H1 (cell line): ENCODE measurements at places on chromosomes 12 and 14.

DNA sequence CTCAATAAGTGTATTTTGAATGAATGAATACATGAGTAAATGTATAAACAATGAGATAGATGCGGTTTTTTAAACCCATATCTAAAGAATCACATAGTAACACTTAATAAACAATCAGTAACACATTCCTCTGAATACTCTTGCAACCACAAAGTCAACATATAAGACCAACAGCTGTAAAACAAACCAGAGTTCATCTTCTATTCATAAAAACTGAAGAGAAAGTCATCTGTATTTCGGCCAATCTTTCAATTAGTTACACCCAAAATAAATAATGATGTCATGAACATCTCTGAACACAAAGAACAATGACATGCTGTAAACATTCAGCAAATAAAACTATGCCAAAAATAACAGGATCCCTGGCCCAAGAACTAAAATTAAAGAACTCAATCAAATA, 47.2 kb downstream of the ARMH4 start:
- no peak overlapping the region for H3K4me3 ChIP-seq
- H3K27me3 ChIP-seq: no peaks in the 10 kb centered on the region
- H3K4me1 ChIP-seq: no peaks in the 10 kb centered on the region
- H3K36me3 ChIP-seq: no peaks in the 10 kb centered on the region

- H3K4me3 ChIP-seq: no peak overlapping the region
- DNase-seq: no peak
- H3K4me1 ChIP-seq: no peaks in the 10 kb centered on the region; the same call in 1 of the 2 replicates
- H3K36me3 ChIP-seq: no peaks in the 10 kb centered on the region
- H3K27me3 ChIP-seq: no peaks in the 10 kb centered on the region
These were observed 35.2 kb upstream of the RIC8B start for GRCh38 chr12:106739318-106739717.

- H3K4me3 ChIP-seq: no peak overlapping the region
- no peaks in the 10 kb centered on the region for H3K4me1 ChIP-seq
- no peak for DNase-seq
- no peaks in the 10 kb centered on the region for H3K27me3 ChIP-seq
- H3K36me3 ChIP-seq: no peaks in the 10 kb centered on the region
- H3K27ac ChIP-seq: no peak overlapping the region
These were observed 56.0 kb downstream of the MSRB3 start for GRCh38 chr12:65334521-65334920.

GRCh38 chr12:7834701-7835100, 38.0 kb downstream of the SLC2A14 start:
- H3K27ac ChIP-seq: no peak overlapping the region
- no peak for DNase-seq
- H3K27me3 ChIP-seq: no peaks in the 10 kb centered on the region
- H3K36me3 ChIP-seq: no peaks in the 10 kb centered on the region
- H3K4me1 ChIP-seq: no peaks in the 10 kb centered on the region

- H3K27ac ChIP-seq: no peak overlapping the region
- no peak for DNase-seq
- H3K36me3 ChIP-seq: no peaks in the 10 kb centered on the region
- no peak overlapping the region for H3K4me3 ChIP-seq
- H3K4me1 ChIP-seq: no peaks in the 10 kb centered on the region
- no peaks in the 10 kb centered on the region for H3K27me3 ChIP-seq
These were observed 81.6 kb downstream of the PTCSC3 start for GRCh38 chr14:36094963-36095362.

DNA sequence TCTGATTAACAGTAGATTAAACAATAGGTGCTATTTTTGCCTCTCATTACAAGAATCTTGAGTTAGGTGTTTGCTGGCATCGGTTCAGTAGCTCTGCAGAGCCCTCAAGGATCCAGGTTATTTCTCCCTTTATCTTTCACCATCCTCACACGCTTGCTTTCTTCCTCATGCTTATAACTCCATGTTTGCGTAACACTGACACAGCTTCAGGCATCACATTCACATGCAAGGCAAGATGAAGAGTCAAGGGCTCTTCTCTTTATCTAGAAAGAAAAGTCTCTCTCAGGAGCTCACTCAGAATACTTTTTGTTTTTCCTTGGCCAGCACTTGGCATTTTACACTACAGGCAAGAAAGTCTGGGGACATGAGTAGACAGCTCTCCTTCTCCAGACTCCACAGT, 24.2 kb upstream of the PTHLH start:
- no peaks in the 10 kb centered on the region for H3K27me3 ChIP-seq
- no peaks in the 10 kb centered on the region for H3K36me3 ChIP-seq
- no peak overlapping the region for H3K4me3 ChIP-seq
- H3K27ac ChIP-seq: no peak overlapping the region

- H3K4me1 ChIP-seq: no peaks in the 10 kb centered on the region
- no peak overlapping the region for H3K27ac ChIP-seq
- H3K36me3 ChIP-seq: peaks cover 13% of the 10 kb centered on the region
- no peak for DNase-seq
These were observed 12.8 kb downstream of the RAD52 start for GRCh38 chr12:936377-937345.

- no peak for DNase-seq
- no peak overlapping the region for H3K27ac ChIP-seq
- H3K4me1 ChIP-seq: peaks cover 10% of the 10 kb centered on the region; the same call in 1 of the 2 replicates
These were observed 84.6 kb downstream of the ITPR2 start for GRCh38 chr12:26748412-26748740.

- H3K36me3 ChIP-seq: no peaks in the 10 kb centered on the region
- no peak for DNase-seq
- no peak overlapping the region for H3K4me3 ChIP-seq
- no peaks in the 10 kb centered on the region for H3K27me3 ChIP-seq
These were observed 188.2 kb upstream of the RMST start for GRCh38 chr12:97274386-97274785.

- no peak overlapping the region for H3K4me3 ChIP-seq
- H3K36me3 ChIP-seq: no peaks in the 10 kb centered on the region
- no peak overlapping the region for H3K27ac ChIP-seq
- H3K27me3 ChIP-seq: no peaks in the 10 kb centered on the region
- no peak for DNase-seq
These were observed 7.2 kb downstream of the EFCAB11 start for GRCh38 chr14:89947344-89947743.

GRCh38 chr14:24252289-24253124, 10.1 kb upstream of the TINF2 start:
- no peaks in the 10 kb centered on the region for H3K36me3 ChIP-seq
- no peak overlapping the region for H3K27ac ChIP-seq
- no peaks in the 10 kb centered on the region for H3K27me3 ChIP-seq
- H3K4me1 ChIP-seq: no peaks in the 10 kb centered on the region
- DNase-seq: no peak
